ENCODE measurements at places on chromosomes 1 and 21. TPM values are rescaled to one million over a fixed set of nuclear protein-coding genes. Genes with fewer than 3 reads are reported as not detected.

PDPN gene
- total RNA-seq = not detected

OR11L1 gene
- total RNA-seq = not detected

FCMR gene
- total RNA-seq = 6.3 TPM

TAL1 gene
- not detected for total RNA-seq

ELF3 gene
- 109 TPM for total RNA-seq

KCNJ15 gene
- 0.12 TPM for total RNA-seq

SH3BP5L gene
- total RNA-seq = 19.6 TPM

EPHA2 gene
- total RNA-seq = 125 TPM

TDRD5 gene
- 0.03 TPM for total RNA-seq

CFAP57 gene
- 0.20 TPM for total RNA-seq

KRTAP19-1 gene
- not detected for total RNA-seq

TINAGL1 gene
- total RNA-seq = 0.55 TPM

TTC4 gene
- total RNA-seq = 35.3 TPM

C4BPB gene
- 1.5 TPM for total RNA-seq

KCNJ10 gene
- total RNA-seq = not detected

AZIN2 gene
- total RNA-seq = 0.86 TPM

MPZL1 gene
- total RNA-seq = 111 TPM

IVL gene
- not detected for total RNA-seq

TPR gene
- total RNA-seq = 41.3 TPM

MAGI3 gene
- 3.9 TPM for total RNA-seq

SYTL1 gene
- total RNA-seq = 0.63 TPM

DCST1 gene
- 0.05 TPM for total RNA-seq
